ENCODE measurements at places on chromosomes 3 and 15.

DNA sequence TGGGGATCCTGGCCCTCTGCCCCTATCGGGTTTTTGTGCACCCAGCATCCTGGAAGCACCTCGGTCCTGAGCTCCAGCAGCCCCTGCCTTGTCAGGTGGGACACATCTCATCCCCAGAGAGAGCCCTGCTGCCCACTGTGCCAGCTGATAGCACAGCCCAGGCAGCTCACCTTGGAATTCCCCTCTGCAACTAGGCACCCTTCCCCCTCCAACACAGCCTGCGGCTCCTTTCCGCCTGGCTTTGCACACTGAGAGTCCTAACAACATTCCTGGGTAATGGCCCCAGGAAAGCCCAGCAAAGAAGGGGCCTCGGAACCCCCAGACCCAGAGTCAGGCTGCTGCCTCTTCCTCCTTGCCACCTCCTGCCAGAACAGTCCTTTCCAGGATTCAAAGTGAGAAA is 5.9 kb downstream of the HCN4 start:
- no peak for DNase-seq

- DNase-seq: no peak
These were observed 79.8 kb upstream of the ZPLD1 start for GRCh38 chr3:102354818-102355515.

- no peak for DNase-seq
These were observed 71.9 kb upstream of the FEZF2 start for GRCh38 chr3:62445275-62445674.

- no peak for DNase-seq
These were observed 137.9 kb downstream of the NEO1 start for GRCh38 chr15:73190189-73190601.

DNA sequence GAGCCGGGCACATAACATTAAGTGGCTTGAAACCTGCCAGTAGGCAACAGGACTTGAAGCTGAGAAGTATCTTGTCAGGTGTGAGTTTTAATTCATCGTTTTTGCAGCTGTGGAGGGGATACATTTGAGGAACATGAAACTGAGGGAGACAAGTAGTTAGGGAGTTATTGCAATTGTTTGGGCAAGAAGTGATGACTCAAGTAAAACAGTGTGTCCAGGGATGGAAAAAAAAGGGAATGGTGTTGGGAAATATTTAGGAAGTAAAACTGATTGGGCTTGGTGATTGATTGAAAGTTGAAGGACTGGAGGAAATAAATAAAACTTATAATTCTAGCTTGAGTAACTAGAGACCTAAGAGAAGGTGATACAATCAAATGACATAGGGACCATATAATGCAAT is 85.5 kb downstream of the NCEH1 start:
- no peak for DNase-seq

DNA sequence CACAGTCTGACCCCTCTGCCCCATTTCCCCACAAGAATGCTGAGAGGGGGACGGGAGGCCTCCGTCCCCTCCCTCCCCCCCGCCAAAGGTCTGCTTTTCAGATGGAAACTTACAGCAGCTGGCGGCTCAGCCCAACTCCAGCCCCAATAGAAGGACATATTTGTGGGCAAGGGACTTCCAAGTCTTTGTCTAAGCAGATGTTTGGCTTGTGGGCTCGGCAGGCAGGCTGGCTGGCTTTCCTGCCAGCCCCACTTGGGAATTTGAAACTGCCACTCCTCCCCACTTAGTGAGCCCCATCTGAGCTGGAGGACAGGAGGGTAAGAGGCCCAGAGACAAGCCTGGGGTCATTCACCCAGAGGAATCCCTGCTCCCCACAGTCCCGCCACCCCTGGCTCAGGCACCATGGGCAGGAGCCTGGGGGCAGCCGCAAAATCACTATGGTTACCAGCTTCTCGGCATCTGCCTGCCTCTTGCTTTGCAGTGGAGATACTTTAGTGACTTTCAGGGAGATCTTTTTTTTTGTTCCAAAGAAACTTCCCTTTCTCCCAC is 53.6 kb downstream of the LMCD1 start:
- DNase-seq: peak; percentile 73

DNA sequence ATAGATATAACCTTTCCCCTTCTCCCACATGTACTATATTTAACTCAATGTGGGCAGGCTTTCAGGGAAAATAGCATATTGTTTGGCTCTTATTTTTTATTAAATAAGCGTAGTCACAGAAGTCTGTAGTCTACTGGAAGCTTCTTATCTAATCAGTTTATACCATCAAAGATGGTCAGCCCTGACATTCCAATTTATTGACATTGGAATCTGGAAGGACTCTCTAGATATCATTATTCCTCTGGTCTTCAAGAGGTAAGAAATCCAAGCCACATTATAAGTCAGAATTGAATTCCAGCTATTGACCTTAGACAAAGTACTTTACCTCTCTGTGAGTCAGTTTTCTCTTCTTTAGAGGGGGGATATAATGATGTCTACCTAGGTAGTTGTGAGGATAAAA is 38.5 kb upstream of the SCAANT1 start:
- no peak for DNase-seq

DNA sequence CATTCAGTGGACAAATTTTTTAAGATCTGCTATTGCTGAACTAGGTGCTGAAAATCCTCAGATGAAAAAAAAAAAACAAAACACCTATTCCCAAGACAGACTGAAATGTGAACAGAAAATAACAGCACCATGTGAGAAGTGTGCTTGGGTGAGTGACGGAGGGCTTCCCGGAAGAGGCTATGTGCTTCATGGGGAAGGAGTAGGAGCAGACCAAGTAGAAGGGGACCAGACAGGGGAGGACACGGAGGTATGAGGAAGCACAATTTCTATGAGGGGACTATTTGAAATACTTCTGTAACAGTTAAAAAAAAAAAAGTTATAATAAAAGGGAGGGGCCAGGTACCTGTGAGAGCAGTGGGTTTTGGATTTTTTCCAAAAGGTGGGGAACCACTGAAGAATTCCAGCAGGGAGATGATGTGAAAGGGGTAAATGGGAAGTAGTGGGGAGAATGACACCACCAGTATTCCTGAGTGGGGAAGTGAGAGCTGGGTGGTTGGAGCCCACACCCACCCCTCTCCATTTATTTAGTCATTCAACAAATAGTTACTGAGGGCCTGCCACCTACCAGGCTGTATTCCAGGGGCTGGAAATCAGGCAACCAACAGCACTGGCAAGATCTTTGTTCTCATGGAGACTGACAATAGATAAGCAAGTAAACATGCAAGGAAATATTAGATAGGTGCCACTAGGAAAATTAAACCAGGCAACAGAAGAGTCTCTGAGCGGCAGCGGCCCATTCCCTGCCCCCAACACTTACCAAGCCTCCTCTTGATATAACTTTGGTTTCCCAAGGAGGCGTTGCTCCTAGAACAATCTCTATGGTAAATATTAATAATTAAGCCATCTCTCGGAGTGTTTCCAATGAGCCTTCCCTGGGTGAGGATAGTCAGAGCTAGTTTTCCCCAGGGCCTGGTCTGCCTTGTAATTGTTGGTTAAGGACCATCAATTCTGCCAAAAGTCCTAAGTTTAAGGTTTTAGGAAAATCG is 3.8 kb upstream of the USP3 start:
- DNase-seq: no peak

DNA sequence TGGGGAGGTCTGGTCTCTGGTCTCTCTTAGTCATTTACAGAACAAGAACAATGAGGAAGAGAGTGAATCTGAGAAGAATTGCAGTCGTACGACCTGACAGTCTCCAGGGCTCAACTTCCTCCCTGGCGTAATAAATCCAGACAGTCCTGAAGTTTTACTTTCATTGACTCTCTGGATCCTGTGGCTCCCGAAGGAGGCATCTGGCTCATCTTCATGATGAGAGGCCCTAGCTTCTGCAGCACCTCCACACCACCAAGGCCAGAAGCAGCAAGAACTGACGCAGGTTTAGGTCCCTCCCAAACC is 11.8 kb upstream of the CYFIP1 start:
- no peak for DNase-seq

DNA sequence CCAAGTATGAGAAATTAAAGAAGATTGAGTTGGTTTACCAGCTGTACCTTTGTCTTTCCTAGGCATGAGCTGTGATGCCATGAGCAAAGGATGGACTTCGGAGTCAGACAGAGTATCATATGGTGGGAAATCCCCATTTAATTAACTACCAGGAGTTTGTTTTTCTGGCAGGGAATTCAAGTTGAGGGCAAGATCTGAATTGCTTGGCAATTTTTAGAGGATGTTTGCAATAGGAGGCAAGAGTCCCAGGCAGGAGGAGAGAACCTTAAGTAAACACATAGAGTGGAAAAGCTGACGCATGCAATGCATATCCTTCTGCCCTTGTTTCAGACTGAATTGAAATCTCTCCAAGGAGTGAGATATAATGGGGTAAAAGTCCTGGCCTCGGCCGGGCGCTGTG is 569.7 kb upstream of the MDFIC2 start:
- peak; percentile 19 for DNase-seq

DNA sequence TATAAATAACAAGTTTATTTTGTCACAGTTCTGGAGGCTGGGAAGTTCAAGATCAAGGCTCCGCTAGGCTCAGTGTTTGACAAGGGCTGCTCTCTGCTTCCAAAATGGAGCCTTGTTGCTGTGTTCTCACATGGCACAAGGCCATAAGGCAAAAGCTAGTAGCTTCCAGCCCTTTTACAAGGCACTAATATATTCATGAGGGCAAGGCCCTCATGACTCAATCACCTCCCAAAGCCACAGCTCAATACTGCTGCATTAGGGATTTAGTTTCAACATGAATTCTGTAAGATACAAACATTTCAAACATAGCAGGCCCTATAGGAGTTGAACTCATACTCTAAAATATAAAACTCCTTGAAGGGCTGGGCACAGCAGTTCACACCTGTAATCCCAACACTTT is 30.2 kb downstream of the ZBTB11 start:
- DNase-seq: no peak

GRCh38 chr3:24686808-24687207 is 192.2 kb upstream of the THRB start:
- DNase-seq: no peak

DNA sequence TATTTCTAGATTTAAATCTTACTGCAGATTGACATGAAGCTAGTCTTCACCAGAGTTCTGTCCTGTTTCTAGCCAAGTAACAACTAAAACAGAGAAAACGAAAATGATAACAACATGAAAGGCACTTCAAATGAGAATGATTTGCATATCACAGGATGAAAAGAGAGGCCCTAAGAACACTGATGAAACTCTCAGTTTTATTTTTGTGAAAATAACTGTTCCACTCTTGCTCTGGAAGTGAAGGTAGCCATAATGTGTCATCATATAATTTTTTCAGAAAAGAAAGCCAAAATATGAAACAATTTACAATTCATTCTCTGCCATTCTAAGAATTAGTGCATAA is 274.4 kb downstream of the ADAMTSL3 start:
- no peak for DNase-seq

GRCh38 chr3:7700539-7700938 is 801.1 kb upstream of the LMCD1 start:
- no peak for DNase-seq

DNA sequence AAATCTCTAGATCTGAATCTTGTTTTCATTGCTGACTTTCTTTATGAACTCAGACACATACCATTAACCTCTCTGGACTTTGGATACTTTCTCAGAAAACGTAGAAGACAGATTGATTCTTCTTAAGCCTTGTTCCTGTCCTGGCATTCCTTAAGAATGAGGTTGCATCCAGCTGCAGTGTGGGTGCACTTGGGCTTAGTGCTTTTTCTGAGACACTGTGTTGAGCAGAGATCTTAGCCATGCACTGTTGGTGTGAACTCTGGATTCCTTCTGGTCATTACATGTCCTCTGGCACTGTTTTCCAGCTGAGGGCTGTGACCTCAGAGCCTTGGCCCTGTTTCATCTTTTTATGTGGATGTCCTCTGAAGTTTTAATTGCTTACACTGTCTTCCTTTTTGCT is 428.3 kb downstream of the CNTN4 start:
- DNase-seq: no peak

DNA sequence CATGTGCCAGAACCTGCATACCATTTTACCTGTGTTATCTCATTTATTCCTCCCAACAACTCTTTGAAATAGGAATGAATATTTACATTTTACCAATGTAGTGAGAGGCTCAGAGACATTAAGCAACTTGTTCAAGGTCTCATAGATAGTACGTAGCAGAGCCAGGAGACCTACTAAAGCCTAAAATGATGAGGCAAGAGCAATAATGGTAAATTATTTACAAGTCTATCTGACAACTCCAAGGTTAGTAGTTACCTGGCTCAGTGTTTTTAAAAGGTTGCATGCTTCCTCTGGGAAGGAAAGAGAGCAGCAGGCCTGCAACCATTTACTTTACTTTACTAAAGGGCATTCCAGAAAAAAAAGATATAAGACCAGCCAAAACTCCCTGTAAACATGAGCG is 103.0 kb downstream of the CFAP20DC start:
- no peak for DNase-seq

GRCh38 chr3:16570113-16570512 is 35.1 kb downstream of the DAZL start:
- no peak for DNase-seq

DNA sequence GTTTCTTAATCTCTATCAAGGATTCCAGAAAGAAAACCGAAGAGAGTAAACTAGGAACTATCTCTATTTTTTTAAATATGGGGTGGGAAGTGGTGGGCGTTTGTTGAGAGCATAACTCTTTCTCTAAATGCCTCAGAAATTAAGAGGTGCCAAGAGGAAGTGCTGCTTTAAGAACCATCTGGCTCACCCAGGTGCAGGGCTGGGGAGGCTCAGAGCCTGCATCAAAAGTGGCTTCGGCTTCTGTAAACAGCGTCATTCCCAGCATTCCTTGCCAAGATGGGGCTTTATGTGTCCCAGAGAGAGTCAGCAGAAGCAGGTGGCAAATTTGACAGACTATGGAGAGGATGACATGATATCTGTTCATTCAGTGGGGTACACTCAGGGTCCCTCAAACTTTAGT is 123.3 kb upstream of the BFSP2 start:
- DNase-seq: no peak

DNA sequence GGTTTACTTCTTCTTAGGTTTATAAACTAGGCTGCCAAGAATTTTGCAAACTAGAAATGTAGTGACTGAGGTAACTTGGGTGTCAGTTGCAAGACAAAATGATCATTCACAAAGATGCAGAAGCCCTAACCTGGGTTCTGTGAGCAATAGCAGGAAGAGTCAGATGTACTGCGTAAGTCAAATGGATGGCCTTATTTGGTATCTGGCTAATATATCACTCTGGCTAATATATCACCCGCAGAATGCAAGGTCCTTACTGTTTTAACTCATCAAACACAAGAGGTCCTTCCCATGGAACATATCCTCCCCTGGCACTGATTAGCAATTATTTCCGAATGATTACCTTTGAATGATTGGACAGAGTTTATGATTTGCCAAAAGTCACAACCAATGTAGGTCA is 37.4 kb downstream of the RBMS3 start:
- DNase-seq: no peak

GRCh38 chr3:189143321-189143720 is 28.4 kb upstream of the TPRG1 start:
- no peak for DNase-seq

- no peak for DNase-seq
These were observed 491.1 kb downstream of the FHIT start for GRCh38 chr3:60760145-60760544.

- DNase-seq: no peak
These were observed 22.2 kb downstream of the MED12L start for GRCh38 chr3:151107701-151108100.
